ENCODE measurements at places on chromosomes 7 and 10.

DNA sequence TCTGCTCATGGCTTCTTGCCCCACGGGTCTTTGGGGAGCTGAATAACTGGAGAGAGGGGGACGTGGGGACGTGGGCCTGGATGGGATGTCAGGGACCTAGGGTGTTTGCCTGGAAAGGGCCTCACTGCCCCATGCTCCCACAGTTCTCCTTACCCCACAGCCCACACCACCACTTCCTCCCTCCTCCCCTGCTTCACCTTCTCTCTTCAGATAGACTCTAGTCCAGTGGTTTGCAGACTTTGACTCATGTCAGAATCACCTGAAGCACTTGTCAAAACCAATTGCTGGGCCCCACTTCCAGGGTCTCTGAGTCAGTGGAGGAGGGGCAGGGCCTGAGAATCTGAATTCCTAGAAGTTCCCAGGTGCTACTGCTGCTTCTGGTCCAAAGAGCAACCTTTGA lies 327.4 kb downstream of the RPS24 start:
- no peak for DNase-seq
- H3K27ac ChIP-seq, result no peak overlapping the region
- no peaks in the 10 kb centered on the region for H3K36me3 ChIP-seq
- H3K27me3 ChIP-seq, result peaks cover 9% of the 10 kb centered on the region
- H3K4me3 ChIP-seq, result no peak overlapping the region

DNA sequence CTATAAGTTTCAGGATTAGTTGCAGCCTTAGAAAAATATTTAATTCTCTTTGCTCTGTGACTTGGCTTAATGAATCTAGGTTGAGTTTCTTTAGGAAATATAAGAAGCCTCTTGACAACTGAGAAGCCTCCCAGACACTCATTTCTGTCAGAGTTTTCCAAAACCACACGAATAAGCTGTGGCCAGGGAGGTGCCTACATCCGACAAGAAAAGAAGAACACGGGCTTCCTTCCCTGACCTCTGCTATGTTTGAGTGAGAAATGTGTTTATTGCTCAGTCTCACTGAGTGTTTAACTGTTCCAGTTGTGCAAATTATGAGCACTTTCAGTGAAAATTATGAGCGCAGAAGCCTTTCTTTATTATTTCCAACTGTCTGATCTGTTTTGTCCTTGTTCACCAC lies 105.0 kb downstream of the TRIL start:
- no peaks in the 10 kb centered on the region for H3K36me3 ChIP-seq
- peak overlapping the region; percentile 86 for H3K4me3 ChIP-seq
- peaks cover 14% of the 10 kb centered on the region for H3K4me1 ChIP-seq
- DNase-seq, result no peak

DNA sequence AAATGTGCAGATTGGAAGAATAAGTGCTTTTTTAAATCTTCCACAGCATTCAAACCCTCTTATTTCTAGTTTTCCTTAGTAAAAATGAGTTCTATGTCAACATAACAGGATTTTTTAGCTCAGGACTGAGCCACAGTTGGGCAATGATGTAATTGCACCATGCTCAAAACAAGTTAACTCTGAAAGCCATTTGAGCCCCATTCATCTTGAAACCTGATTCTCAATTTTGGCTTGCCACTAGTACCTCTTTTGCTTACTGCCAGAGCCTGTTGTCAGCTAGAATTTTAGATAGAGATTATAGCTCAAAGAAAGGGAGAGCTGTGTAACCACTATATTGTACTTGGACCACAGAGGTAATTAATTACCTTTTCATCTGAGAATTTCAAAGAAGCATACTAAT lies 1028.5 kb upstream of the PHF14 start:
- no peaks in the 10 kb centered on the region for H3K36me3 ChIP-seq
- no peak overlapping the region for H3K4me3 ChIP-seq
- no peaks in the 10 kb centered on the region for H3K27me3 ChIP-seq
- no peaks in the 10 kb centered on the region for H3K4me1 ChIP-seq

DNA sequence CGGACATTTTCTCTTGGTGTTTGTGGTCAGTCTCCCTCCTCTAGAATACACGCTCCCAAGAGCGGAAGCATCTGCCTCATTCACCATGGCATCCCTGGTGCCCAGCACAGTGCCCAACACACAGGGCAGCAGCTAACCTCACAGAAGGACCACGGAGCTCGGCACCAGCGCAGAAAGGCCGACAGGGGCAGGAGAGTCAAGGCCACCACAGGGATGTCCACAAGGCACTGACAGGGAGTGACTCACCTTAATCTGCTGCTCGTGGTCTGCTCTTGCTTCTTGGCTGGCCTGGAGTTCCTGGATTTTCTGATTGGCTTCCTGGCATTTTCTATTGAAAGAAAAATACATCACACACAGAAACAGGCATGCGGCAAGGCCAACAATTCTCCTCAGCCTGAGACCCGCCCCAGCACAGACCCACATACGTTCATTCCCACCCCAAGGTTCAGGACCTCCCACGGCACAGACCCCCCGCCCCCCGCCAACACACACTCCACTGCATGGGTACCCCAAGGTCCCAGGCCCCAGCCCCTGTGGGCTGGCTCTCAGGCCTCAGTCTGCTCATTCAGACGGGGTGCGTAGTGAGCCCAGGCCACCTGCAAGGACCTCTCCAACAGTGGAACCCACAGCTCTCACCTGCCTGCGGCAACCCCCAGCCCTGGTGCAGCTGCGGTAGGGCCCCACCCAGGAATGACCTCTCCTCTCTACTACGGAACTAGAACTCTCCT lies 14.9 kb downstream of the MAD1L1 start:
- H3K27ac ChIP-seq, result peak overlapping the region; percentile 54
- H3K4me1 ChIP-seq, result peaks cover 11% of the 10 kb centered on the region
- H3K27me3 ChIP-seq, result no peaks in the 10 kb centered on the region
- no peak for DNase-seq
- H3K36me3 ChIP-seq, result peaks cover 4% of the 10 kb centered on the region

GRCh38 chr10:79342811-79343561 lies 4.3 kb upstream of the PPIF start:
- DNase-seq, result no peak
- H3K4me3 ChIP-seq, result no peak overlapping the region
- H3K36me3 ChIP-seq, result no peaks in the 10 kb centered on the region

GRCh38 chr7:148182264-148182663 lies 408.3 kb upstream of the C7orf33 start:
- H3K4me3 ChIP-seq, result no peak overlapping the region
- H3K36me3 ChIP-seq, result no peaks in the 10 kb centered on the region
- H3K27me3 ChIP-seq, result no peaks in the 10 kb centered on the region
- H3K4me1 ChIP-seq, result no peaks in the 10 kb centered on the region
- H3K27ac ChIP-seq, result no peak overlapping the region
- no peak for DNase-seq

- H3K36me3 ChIP-seq, result no peaks in the 10 kb centered on the region
- H3K27ac ChIP-seq, result no peak overlapping the region
- H3K27me3 ChIP-seq, result peaks cover 12% of the 10 kb centered on the region
- no peak for DNase-seq
- no peak overlapping the region for H3K4me3 ChIP-seq
- no peaks in the 10 kb centered on the region for H3K4me1 ChIP-seq
Observed at GRCh38 chr7:78082556-78082955, 284.0 kb downstream of the PHTF2 start.

GRCh38 chr7:26543340-26543739 lies 251.7 kb downstream of the SNX10 start:
- H3K27ac ChIP-seq, result no peak overlapping the region
- H3K4me3 ChIP-seq, result no peak overlapping the region
- no peaks in the 10 kb centered on the region for H3K4me1 ChIP-seq
- H3K27me3 ChIP-seq, result peaks cover 73% of the 10 kb centered on the region
- no peak for DNase-seq

DNA sequence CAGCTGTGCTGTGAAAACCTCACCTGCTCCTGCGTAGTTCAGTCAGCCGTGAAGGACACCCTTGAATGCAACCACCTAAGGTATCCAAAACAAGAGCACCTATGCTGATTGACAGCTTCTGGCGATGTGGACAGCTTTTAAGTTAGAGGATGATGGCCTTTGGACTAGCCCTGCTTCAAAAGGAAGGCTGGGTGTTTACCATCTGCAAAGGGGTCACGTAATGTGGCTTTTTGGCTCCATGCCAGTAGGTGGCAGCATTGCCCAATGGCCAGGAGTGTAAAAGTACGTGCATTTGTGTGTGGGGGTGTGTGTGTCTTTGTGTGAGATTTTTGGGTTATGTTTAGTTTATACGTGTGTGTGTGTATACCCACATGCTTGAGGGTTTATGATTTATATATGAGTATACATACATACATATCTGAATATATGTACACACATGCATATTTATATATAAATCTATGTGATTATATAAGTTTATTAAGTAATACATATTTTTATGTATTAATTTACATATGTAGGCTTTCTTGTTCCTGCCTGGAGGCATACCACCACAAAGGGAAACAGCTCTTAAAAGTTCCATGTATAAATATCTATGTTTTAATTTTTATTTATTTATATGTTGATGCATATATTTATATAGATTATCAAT lies 236.3 kb upstream of the ANKRD30A start:
- no peaks in the 10 kb centered on the region for H3K27me3 ChIP-seq
- no peak overlapping the region for H3K27ac ChIP-seq
- H3K36me3 ChIP-seq, result no peaks in the 10 kb centered on the region
- H3K4me3 ChIP-seq, result no peak overlapping the region
- peak; percentile 22 for DNase-seq
- H3K4me1 ChIP-seq, result no peaks in the 10 kb centered on the region

DNA sequence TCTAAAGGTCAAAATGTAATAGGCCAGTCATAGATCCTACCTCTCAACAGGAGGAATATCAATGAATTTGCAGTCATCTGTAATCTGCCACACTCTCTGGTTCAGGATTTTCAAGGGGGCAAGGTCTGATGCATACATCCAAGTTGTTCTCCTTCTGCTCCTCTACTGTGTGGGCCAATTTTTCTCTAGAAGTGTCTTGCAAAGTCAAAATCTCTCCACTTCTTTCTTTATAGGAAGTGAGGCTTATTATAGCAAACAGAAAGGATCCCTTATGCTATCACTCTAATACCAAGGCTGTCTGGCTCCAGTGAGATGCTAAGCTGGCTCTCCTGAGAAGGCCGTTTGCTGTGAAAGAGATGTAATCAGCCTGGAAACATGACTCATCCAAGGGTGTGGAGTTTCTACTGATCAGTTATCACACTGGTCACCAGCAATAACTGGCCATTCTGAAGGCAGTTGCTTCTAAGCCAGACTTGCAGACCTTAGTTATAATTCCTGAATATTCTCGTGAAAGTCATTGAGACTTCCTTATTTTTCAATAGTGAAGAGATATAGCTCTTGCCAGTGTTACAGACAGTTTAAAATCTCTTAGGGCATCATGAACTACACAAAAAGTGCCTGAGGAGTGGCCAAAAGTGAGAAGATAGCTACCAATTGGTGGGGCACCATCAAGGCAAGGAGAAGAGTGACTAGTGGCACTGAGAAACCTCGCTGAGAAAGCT lies 43.2 kb upstream of the LRGUK start:
- H3K4me3 ChIP-seq, result peak overlapping the region; percentile 45
- no peak overlapping the region for H3K27ac ChIP-seq
- no peak for DNase-seq
- H3K27me3 ChIP-seq, result no peaks in the 10 kb centered on the region

DNA sequence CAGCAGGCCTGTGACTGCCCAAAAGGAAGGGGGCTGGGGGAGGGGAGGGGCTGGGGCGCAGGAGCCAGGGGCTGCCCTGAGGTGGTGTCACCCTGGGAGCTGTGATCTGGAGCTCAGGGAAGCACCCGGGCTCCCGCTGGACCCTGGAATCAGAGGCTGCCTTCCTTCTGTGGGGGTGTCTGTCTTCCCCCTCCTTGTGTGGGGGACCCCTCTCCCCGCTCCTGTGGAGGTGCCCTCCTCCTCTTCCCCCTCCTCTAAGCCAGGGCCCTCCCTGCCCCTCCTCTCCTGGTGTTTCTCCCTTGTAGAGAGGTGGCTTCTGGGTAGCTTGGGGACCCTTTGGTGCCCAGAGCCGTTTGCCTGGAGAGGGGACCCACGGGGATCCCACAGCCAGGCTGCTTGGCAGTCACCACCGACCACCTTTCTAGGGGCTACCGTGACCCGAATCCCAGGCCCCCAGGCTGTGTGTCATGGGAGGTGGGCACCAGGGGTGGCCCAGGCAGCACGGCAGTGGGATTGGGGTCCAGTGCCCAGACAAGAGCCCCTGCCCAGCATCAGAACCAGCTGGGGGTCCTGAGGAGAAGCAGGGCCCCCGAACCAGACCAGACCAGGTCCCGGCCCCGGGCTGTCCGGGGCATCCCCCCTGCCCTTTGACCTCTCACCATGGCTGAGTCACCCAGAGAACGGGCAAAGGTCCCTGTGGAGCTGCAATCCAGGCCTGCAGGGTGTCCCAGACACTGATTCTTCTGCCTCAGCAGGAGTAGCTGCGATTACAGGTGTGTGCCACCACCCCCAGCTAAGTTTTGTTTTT lies 741 bp downstream of the PRAP1 start:
- peaks cover 23% of the 10 kb centered on the region for H3K27me3 ChIP-seq
- no peak overlapping the region for H3K4me3 ChIP-seq
- H3K4me1 ChIP-seq, result peaks cover 10% of the 10 kb centered on the region
- no peak for DNase-seq
- no peaks in the 10 kb centered on the region for H3K36me3 ChIP-seq

GRCh38 chr10:89869180-89869579 lies 167.8 kb downstream of the KIF20B start:
- peaks cover 12% of the 10 kb centered on the region for H3K4me1 ChIP-seq
- no peaks in the 10 kb centered on the region for H3K27me3 ChIP-seq
- H3K27ac ChIP-seq, result no peak overlapping the region
- peaks cover 4% of the 10 kb centered on the region for H3K36me3 ChIP-seq
- no peak overlapping the region for H3K4me3 ChIP-seq
- DNase-seq, result no peak

DNA sequence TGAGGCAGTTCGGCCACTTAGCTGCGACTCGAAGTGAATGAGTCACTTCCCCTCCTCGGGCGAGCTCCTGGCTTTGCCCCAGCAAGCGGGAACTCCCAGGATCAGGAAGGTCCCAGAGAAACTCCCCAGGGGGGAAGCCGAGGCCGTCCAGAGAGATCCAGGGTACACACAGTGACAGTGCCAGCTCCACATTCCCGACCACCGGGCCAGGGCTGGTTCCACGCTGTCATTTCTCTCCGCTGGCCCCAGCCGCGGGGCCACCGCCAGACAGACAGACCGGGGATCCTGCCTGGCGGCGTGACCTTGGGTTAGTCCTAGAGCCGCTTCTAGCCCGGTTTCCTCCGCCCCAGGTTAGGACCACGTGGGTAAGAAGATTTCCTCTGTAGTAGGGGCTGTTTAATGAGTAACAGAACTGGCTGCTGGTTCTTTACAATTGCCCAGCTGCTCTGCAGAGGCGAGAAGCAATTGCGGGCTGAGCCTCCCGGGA lies 463 bp upstream of the UPP1 start:
- peaks cover 13% of the 10 kb centered on the region for H3K4me1 ChIP-seq
- no peak for DNase-seq
- peak overlapping the region; percentile 75 for H3K27ac ChIP-seq
- H3K36me3 ChIP-seq, result no peaks in the 10 kb centered on the region
- H3K27me3 ChIP-seq, result no peaks in the 10 kb centered on the region
- peak overlapping the region; percentile 82 for H3K4me3 ChIP-seq

- H3K4me3 ChIP-seq, result no peak overlapping the region
- H3K4me1 ChIP-seq, result peaks cover 23% of the 10 kb centered on the region
Observed at GRCh38 chr10:103975169-103975568, 8.2 kb downstream of the SLK start.

Measured in naive B cell (primary cell).